ENCODE measurements at places on chromosomes 6 and 20.

DNA sequence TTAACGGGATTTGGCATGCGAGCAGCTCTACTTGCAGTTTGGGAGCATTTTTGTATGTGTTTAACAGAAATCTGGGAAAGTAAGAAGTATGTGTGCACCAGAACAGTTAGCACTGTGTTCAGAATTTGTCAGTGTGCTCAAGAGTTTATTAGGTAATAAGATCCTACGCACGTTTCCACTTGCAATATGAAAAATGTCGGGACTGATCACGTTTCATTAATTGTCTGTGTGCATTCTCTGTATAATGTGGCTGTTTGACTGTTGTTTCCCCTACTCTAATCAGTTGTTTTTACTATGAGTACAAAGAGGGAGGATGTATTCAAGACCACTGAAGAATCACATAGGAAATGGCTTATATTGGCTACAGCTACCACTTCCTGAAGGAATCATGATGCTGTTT is 349.7 kb upstream of the POU3F2 start:
- H3K4me3 ChIP-seq = no peak overlapping the region
- no peaks in the 10 kb centered on the region for H3K4me1 ChIP-seq
- DNase-seq = no peak
- no peaks in the 10 kb centered on the region for H3K36me3 ChIP-seq

DNA sequence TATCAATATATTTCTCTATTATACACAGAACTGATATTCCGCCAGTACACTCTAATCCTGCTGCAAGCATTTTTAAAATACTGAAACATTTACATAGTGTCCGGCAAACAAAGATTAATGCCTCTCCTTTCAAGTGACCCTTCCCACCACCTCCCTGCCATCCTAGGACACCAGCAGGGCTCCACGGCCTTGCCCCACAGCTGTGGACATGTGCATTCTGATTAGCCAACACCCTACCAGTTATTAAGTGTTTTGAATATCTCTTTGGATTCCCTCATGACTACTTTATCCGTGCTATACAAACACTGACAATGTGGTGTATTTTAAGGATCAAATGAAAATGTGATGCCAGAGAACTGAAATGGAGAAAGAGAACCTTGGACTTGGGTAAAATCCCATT is 615.1 kb downstream of the KIF16B start:
- DNase-seq = no peak
- no peaks in the 10 kb centered on the region for H3K27me3 ChIP-seq
- no peak overlapping the region for H3K4me3 ChIP-seq
- H3K4me1 ChIP-seq = no peaks in the 10 kb centered on the region
- no peak overlapping the region for H3K27ac ChIP-seq

DNA sequence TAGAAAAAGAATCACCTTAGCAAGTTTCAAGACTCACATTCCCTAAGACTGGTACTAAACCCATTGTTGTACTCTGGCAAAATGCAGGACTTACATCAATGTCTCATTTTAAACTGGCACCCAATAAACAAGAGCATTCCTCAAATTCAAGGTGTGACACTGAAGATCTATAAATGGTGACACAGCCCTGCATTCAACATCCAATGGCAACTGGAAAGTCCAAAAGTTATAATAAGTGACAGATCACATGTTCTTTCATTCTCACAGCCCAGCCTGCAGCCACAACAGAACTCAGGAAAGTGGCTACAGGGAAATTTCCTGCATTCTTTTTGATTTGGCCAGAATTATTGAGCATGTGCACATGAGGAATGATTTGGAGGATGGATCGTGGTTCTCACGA is 57.5 kb downstream of the MBOAT1 start:
- H3K4me1 ChIP-seq = no peaks in the 10 kb centered on the region
- no peak for DNase-seq
- no peaks in the 10 kb centered on the region for H3K27me3 ChIP-seq
- no peak overlapping the region for H3K27ac ChIP-seq
- no peaks in the 10 kb centered on the region for H3K36me3 ChIP-seq

DNA sequence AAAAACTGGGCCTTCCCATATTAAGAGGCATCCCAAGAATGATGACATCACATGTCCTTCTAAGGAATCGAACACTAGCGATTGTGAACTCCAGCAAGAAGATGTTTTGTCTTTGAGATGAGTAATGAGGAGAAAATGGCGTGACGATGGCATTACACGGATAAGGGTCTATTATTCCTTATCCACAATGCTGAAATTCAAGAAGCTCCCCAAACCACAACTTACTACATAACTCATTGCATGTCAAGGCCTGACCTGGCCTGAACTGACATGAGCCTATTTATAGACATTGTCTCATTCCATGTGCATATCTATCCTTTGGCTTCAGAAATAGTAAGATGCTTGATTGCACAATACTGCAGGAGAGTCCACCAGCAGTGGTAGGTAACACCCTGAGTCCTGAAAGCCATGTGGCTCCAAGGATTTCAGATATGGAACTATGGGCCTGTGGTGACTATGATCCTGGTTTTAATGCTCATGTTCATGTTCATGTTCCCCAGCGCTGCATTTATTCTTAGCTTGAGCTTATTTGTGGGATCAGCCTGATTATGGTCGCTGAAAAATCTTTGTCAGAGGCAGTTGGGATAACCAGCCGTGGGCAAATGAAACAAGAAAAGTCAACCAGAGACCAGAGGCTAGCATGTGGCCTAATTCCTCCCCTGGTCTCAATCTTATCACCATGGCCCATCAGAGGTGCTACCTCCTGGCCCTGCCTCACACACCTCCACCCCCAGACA is 183.2 kb upstream of the JARID2 start:
- H3K4me3 ChIP-seq = no peak overlapping the region
- DNase-seq = no peak
- H3K27ac ChIP-seq = no peak overlapping the region

DNA sequence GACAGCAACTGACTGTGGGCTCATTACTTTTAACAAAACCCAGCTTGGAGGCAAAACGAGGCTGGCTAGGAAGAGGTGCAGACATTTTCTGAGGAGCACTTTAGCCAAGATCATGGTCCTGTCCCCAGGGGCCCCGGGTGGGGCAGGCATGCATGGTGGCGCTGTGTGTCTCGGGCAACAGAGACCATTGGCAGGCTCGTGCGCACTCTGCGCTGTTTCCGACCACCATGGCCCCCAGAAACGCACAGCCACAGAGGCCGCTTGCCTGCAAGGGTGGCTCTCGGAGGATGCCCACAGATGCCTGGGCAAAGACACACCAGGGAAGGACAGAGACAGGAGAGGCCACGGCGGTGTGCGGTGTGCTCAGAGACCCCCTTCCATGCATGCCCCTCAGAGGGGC is 6.7 kb downstream of the BHLHE23 start:
- H3K27me3 ChIP-seq = peaks cover 4% of the 10 kb centered on the region
- H3K4me3 ChIP-seq = no peak overlapping the region
- H3K27ac ChIP-seq = no peak overlapping the region
- peaks cover 2% of the 10 kb centered on the region for H3K4me1 ChIP-seq
- no peak for DNase-seq

DNA sequence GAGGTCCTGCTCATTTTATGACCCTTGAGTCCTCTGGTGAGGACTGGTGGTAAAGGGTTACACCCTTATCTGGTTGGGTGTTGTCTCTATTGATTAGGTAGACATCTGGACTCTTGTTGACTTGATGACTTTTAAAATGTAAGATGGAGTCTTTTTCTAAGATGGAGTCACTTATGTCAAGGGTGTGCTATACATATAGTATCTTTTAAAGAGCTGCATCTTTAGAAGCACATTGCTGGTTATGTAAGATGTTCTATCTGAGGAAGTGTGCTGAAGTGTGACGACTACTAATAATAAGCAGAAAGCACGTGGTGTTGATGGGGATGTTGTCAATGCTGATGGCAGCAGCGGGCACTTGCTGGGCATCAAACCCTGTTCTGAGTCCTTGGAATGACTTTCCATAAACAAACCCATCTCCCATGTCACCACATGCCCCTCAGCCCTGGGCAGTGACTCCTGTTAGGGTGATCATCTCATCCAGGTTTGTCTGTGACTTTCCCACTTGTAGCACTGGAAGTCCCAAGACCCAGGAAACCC is 229.6 kb downstream of the EYA2 start:
- H3K27me3 ChIP-seq = no peaks in the 10 kb centered on the region
- H3K4me3 ChIP-seq = no peak overlapping the region
- no peak for DNase-seq
- no peaks in the 10 kb centered on the region for H3K36me3 ChIP-seq
- no peak overlapping the region for H3K27ac ChIP-seq

DNA sequence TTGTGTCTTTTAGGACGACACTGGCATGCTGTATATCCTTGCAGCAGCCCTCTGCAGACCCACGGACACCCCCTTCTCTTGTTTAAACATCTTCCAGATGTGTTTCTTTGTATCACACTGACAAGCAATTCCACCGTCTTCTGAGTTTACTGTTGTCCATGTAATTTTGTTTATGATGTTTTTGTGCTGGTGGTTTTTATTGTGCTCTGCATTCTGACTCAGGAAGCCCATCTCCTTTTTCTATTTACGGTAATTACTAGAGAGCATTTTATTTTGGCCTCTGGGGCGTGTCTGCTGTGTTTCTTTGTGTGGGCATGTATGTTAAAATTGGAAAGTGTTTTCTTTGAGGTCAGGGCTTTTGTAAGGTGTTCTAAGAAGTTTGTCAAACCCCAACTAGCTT is 111.9 kb downstream of the JARID2 start:
- no peak overlapping the region for H3K4me3 ChIP-seq
- no peaks in the 10 kb centered on the region for H3K36me3 ChIP-seq
- H3K4me1 ChIP-seq = peaks cover 6% of the 10 kb centered on the region
- H3K27me3 ChIP-seq = no peaks in the 10 kb centered on the region
- no peak for DNase-seq
